ENCODE measurements at places on chromosomes 1 and 21. TPM values are rescaled to one million over a fixed set of nuclear protein-coding genes. Genes with fewer than 3 reads are reported as not detected.

GRCh38 chr1:69911301-69911801, 294.0 kb downstream of the LRRC40 start:
- no peak for DNase-seq

DNA sequence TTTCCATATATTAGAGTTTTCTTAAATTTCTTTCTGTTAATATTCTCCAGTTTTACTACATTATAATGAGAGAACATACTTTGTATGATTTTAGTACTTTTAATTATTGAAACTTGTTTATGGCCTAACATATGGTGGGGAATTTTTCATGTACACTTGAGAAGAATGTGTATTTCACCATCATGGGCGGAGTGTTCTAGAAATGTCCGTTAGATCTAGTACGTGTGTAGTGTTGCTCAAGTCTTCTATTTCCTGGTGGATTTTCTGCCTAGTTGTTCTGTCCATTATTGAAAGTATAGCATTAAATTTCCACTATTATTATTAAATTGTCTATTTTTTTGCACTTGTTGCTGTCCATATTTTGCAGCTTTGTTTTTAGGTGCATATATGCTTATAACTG, 64.0 kb upstream of the RGS21 start:
- DNase-seq: no peak

DNA sequence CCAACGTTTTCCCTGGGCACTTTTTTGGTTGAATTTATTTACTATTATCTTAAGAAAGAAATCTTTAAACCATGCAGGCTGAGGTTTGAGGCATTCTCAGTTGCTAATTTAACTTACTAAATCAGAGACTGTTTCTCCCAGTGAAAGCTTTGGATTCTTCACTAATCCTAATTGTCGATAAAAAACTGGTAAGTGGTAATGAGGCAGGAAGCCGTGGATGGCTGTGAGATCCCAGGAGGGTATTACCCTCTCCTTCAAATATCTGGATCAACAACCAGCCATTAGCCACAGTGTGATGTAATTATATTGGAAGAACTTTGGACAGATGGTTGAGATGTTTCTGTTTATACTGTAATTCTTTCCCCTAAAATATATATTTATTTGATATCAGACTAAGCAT, 485.0 kb downstream of the DISC1 start:
- DNase-seq: no peak

The HSD3B2 gene
- total RNA-seq: not detected

- DNase-seq: no peak
These were observed 65.6 kb upstream of the CD1D start for GRCh38 chr1:158115126-158115525.

- no peak for DNase-seq
These were observed 51.0 kb upstream of the POU2F1 start for GRCh38 chr1:167169642-167170041.

The ASAP3 gene
- total RNA-seq: 30.5 TPM

The PCP4L1 gene
- total RNA-seq: 0.38 TPM

DNA sequence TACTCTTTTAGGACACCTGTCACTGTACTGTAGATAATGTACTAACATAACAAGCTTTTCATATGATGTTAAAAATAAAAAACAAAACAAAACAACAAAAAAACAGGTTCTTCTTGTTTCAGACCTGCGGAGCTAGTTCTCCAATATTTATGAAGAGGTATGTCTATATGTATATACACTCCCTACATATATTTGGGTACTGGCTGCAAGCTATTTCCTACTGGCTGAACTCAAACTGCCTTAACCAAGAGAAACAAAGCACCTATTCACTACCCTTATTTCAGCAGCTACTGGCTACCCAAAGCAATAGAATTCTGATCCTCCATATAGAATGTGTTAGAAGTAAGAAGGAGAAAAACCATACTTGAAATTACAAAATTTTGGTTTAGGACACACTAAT, 73.5 kb downstream of the ABL2 start:
- DNase-seq: no peak

The HES3 gene
- not detected for total RNA-seq

DNA sequence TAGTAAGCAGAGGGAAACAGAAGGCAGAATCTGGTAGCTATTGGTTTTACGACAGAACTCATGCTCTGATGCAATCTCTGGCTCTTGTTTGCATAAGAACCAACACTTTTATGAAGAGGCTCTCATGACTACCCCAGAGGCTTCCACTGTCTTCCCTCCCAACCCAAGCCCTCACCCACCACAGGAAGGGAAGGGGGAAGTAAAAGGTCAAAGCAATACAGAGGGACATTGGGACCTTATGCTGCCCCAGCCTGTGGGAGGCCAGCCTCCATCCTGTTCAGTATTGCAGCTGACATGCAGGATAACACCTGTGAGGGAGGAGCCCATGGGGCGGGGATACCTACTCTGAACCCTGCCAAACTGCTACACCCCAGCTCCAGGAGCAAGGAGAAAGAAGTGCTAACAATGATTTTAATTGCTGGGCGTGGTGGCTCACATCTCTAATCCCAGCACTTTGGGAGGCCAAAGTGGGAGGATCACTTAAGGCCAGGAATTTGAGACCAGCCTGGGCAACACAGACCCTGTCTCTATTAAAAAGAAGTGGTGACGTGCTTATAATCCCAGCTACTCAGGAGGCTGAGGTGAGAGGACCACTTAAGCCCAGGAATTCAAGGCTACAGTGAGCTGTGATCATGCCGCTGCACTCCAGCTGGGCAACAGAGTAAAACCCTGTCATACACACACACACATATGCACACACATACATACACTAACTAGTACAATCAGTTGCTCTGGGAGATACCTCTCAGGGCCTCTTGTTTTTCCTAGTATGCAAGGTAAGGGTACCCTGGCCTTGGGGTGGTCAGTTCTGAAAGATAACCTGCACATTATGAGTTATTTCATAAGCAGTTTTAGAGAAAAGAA, 9.5 kb downstream of the MR1 start:
- no peak for DNase-seq

- DNase-seq: no peak
These were observed 590 bp downstream of the TMOD4 start for GRCh38 chr1:151175041-151175741.

DNA sequence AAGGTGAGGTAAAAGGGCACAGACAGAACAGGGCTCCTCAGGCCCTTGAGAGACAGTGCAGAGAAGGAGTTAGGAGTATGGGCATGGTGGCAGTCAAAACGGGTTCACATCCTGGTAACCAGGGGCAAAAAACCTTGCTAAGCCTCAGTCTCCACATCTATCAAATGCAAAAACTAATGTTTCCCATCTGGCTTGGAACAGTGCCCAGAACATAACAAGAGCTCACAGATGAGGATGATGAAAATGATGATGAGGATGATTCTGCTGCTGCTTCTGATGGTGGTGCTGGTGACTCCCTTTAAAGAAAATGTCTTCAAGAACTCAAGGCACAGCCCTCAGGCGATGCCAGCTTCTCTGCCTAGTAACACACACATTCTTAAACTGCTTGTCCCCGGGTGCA, 24.1 kb downstream of the HHIPL2 start:
- DNase-seq: no peak

GRCh38 chr1:209624558-209625549, 27.4 kb downstream of the LAMB3 start:
- DNase-seq: peak; percentile 83

- DNase-seq: no peak
These were observed 15.5 kb downstream of the CLIC6 start for GRCh38 chr21:34684174-34684876.

The SOAT1 gene
- 9.8 TPM for total RNA-seq

The TSNAX gene
- total RNA-seq: 35.3 TPM

The CENPF gene
- 0.67 TPM for total RNA-seq

DNA sequence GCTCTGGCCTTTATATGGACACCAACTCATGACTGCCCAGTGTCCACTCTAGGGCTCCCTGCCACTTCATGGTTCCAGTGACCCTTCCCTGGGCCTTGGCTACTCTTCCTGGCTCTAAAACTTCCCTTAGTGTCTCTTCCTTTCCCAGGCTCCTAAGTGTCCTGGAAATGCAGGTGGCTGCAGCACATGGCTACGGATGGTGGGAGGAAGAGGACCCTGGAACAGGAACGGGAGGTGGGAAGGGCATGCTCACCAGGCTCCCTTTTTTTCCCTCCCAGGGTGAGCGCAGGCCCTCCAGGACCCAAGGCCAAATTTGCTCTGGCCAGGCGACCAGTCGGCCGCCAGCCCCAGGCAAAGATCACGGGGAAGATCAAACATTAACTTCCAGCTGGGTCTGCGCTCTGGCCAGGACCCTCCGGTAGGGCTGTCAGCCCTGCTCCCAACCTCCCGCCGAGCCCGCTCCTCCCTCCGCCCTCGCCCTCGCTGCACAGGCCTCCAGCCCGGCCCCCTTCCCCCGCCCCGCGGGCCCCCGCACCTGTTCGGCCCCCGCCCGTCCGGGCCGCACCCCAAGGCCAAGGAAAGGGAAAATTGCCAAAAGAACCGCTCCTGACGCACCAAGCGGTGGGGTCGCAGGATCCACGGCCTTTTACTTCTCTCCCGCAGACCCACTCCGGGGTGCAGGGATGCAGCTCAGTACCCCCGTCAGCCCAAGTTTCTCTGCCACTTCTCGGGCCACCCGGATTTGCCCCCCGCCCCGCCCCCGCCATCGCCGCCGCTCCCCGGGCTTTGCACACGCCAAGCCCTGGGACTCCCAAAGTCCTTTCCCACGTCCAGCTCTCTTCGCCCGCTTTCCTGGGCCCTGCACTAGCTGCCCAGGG, 894 bp downstream of the TCEA3 start:
- no peak for DNase-seq

The SPATA6 gene
- total RNA-seq: 8.3 TPM

The C1orf74 gene
- 1.6 TPM for total RNA-seq

GRCh38 chr1:77342745-77343144, 60.9 kb downstream of the AK5 start:
- DNase-seq: no peak

- no peak for DNase-seq
These were observed 1.7 kb downstream of the EPHA2 start for GRCh38 chr1:16153999-16154673.

DNA sequence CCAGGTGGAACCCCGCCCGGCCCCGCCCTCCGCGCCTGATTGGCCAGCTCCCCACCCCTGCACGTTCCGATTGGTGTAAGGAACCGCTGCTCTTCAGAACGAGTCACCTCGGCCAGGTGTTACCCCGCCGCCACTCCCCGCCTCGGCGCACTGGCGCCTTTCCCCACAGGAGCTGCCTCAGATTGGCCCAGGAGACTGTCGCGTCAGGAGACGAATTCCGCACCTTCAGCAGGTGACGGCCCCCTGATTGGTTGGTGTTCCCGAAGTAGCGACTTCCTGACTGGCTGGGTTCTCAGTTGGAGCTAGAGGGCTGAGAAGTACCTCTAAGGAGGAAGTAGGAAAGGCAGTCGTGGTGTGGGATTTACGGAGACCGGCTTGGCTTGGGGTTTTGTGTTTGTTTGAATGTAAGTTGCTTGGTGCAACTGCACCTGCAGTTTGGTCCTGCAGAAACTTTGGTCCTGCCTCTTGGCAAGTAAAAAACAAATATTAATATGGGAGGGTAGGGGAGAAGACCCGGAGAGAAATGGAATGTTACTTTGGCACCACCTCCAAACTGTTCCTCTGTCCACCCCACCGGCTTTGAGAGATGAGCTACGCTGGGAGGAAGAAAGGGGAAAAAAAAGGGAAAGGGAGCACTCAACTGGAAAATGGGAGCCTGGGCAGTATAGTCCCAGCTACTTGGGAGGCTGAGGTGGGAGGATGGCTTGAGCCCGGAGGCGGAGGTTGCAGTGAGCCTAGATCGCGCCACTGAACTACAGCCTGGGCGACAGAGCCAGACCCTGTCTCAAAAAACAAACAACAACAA, 415 bp upstream of the F11R start:
- peak; percentile 92 for DNase-seq

- DNase-seq: no peak
These were observed 3.4 kb downstream of the MAP3K7CL start for GRCh38 chr21:29133796-29134195.

DNA sequence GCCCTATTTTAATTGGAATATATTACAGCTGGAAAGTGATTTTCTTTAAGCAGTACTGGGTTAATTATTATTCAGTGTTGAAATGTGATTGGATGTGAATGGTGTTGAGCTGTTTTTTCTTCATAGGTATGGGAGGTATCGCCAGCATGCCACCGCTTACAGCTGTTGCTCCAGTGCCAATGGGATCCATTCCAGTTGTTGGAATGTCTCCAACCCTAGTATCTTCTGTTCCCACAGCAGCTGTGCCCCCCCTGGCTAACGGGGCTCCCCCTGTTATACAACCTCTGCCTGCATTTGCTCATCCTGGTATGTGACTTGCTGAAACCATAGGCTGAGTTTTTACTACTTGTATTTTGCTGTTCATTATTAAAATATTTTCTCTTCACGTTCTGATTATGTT, 107.7 kb downstream of the ITSN1 start:
- no peak for DNase-seq

- no peak for DNase-seq
These were observed 219.3 kb downstream of the PLPP3 start for GRCh38 chr1:56360021-56360420.

GRCh38 chr21:38591218-38591537, 92.9 kb upstream of the ERG start:
- no peak for DNase-seq

The ADAMTS4 gene
- total RNA-seq: 24.0 TPM

GRCh38 chr1:172764378-172764777, 105.5 kb downstream of the FASLG start:
- DNase-seq: no peak

- DNase-seq: no peak
These were observed 28.2 kb downstream of the PRDM2 start for GRCh38 chr1:13728091-13728715.

- no peak for DNase-seq
These were observed 22.3 kb upstream of the TTF2 start for GRCh38 chr1:117037802-117038201.

DNA sequence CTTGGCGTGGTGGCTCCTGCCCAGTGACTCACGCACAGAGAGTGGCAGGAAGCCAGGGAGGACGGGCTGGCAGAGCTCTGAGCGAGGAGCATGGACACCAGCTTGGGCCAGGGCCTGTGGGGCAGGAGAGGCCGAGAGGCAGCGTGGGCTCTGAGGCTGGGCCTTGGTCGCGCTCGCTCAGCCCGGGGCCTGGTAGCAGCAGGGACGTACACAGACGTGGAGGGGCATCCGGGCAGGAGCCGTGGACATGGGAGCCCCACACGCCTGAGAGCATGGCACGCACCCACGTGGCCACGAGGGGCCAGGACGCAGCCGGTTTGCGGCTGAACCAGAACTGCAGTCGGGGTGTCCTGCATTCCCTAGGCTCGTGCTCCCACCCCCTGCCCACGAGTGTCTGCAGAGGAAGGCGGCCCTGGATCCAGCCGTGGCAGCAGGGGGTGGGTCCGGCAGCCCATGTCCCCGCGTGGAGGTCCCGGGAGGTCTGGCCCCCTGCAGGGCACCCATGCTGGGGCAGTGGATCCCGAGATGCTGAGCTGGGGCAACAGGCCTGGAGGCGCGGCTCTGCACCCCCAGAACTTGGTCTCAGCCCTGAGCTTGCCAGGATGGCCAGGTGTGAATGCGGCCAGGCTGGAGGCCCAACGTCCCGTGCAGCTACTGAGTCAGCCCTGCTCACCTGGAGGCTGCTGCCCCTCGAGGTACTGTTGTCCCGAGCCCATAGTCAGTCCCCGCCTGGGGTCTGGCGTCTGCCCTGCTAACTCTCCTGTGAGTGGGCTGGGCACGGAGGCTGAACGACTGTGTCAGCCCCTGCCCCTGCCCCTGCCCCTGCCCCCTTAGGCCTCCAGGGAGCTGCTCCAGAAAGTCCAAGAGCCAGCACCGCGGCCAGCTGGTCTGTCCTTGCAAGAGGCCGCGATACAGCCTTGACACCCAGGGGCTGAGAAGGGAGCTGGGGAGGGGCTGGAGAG, 61.6 kb downstream of the SLX9 start:
- peak; percentile 87 for DNase-seq

Measured in cardiac septum (tissue), 1 donor.